ENCODE measurements at places on chromosomes 3 and 15.

- no peak for DNase-seq
Measured at GRCh38 chr15:94206463-94207167, 24.7 kb upstream of the MCTP2 start.

DNA sequence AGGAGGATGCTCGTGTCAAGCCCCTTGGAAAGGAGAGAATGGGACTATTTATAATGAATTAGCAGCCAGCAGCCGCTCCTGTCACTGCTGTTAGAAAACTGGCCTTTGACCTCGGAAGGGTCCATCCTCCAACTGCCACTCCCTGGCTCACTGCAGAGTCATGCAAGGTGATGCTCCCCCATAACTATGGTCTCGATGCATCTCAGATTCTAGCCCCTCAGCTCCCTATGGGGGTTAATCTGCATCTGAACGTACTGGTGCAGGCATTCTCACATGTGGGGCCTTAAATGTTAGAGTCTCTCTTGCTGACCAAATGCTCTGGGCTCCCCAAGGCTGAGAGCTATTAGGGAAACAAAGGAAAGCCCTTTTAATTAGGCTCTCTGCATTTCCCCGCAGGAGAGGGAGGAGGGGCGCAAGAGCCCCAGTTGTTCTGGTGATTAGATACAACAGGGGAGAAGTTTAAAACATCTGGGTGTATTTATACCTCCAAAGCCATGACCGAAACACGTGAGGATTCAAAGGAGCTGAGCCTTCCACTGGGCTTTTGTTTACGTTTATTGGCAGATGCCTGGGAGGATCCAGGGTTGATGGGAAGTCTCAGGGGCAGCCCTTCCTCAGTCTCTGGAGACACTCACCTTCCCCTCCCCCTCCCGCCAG lies 182.5 kb downstream of the OPA1 start:
- DNase-seq = peak; percentile 73

GRCh38 chr15:40061212-40061901 lies 22.4 kb upstream of the SRP14 start:
- DNase-seq = no peak

GRCh38 chr3:3772920-3773319 lies 26.3 kb upstream of the LRRN1 start:
- no peak for DNase-seq

DNA sequence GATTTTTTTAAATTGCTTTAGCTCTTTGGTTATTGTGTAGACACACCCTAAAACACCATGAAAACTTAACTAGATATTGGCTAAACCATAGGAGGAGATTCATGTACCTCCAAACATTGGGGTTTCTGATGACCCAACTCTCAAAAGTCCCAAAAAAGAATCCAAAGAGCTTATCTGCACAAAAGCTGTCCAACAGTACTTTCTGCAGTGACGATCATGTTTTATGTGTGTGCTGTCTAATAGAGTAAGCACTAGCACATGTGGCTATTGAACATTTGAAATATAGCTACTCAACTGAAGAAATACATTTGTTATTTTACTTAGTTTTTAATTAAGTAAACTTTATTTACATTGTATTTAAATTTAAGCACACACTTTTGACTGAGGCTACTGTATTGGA lies 818.2 kb upstream of the LMCD1 start:
- DNase-seq = no peak

All from iPS-NIHi11 (cell line).